ENCODE measurements at places on chromosomes 11 and 22.

DNA sequence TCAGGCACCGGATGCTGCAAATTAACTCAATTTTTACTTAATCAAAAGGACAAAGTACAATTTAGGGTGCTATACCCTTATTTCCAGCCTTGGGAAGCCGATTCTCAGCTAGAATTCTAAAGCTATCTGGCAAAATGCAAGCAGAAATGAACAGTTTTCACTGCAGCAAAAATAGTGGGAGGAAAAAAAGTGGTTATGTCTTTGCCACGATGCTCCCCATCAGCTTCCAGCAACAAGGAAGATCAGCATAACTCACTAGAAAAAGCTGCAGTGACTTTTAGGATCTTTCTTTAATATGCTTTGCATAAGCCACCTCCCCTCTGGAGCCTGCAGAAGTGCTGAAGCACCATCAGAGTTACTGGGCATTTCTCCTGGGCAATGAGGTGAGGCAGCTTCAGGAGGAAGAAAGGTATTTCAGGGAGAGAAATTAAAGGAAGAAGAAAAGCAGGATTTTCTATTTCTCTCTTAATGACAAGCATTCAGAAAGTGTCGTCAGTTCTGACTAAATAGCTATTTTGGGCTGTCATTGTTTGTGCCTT, 702.9 kb downstream of the DLG2 start:
- no peak for DNase-seq

GRCh38 chr11:19570889-19571288, 141.7 kb upstream of the NAV2 start:
- DNase-seq = no peak

GRCh38 chr11:12123273-12123672, 12.9 kb downstream of the MICAL2 start:
- DNase-seq = no peak

- no peak for DNase-seq
These were observed 16.5 kb downstream of the PSMD13 start for GRCh38 chr11:253160-253885.

GRCh38 chr22:19494676-19495173, 15.0 kb downstream of the CDC45 start:
- no peak for DNase-seq

- DNase-seq = no peak
These were observed 859.5 kb upstream of the CCDC90B start for GRCh38 chr11:84145616-84146185.

- DNase-seq = no peak
These were observed 55.1 kb downstream of the PACSIN2 start for GRCh38 chr22:42959576-42960509.

DNA sequence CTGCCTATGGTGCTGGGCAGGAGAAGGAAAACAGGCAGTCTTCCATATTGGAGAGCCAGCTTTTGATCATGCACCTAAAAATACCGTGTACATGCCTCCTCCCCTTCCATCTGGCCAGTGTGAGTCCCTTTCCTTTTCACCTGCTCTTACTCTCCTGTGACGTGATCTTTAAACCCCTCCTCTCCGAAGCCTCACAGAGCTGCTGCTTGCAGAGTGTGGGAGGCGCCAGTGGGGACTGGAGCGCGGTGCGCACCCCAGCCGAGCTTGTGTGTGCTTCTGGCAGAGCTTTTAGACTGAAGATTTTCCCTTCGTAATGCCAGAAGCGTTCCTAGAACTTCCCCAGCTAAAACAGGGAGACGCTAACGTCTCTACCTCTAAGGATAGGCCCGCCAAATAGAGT, 29.8 kb downstream of the MUC6 start:
- no peak for DNase-seq

- no peak for DNase-seq
These were observed 1.2 kb downstream of the BET1L start for GRCh38 chr11:206002-206384.

DNA sequence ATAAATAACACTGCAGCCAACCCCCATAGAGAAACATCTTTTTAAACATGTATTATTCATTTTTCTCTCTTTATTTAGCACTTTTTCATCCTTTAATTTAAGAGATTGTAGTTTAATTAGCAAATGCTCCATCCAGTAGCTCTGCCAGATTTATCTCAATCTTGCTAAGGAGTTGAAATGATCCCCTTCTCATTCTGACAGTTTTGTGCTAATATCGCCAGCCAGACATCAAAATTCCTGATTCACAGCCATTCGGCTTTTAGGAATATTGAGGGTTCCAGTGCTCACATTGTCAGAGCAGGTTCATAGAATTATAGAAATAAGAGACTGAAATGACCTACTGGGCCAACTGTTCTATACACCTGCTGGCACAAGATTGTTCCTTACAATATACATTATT, 77.8 kb downstream of the CASP12 start:
- DNase-seq = no peak

DNA sequence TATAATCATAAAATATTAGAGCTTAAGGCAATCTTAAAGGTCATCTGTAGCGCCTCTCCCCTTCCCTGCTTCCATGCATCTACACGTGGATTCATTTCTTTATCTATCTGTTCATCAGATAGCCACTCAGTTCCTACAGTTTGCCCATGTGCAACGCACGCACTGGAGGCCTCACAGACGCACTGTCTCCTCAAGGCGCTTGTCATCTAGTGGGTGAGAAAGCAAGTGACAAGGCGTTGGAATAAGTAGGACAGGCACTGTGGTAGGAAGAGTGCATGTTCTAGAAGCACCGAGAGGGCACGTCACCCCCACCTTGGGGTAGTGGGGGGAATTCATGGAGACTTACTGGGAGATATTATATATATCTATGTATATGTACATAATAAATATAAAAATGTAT, 20.8 kb upstream of the JAM3 start:
- DNase-seq = no peak

GRCh38 chr11:75733431-75734107, 15.9 kb downstream of the MOGAT2 start:
- no peak for DNase-seq

DNA sequence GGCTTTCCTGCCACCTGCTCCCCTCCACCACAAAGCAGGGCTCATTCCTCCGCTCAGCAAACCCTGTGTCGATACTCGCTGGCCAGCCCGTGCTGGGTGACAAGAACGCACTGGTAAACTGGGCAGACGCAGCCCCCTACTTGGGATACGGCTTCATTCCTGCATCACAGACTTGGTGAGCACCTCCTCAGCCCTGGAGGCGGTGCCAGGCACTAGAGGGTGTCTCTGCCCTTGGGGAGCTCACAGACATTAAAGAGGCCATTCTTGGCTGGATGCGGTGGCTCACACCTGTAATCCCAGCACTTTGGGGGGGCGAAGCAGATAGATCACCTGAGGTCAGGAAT, 6.0 kb downstream of the ZDHHC24 start:
- no peak for DNase-seq

DNA sequence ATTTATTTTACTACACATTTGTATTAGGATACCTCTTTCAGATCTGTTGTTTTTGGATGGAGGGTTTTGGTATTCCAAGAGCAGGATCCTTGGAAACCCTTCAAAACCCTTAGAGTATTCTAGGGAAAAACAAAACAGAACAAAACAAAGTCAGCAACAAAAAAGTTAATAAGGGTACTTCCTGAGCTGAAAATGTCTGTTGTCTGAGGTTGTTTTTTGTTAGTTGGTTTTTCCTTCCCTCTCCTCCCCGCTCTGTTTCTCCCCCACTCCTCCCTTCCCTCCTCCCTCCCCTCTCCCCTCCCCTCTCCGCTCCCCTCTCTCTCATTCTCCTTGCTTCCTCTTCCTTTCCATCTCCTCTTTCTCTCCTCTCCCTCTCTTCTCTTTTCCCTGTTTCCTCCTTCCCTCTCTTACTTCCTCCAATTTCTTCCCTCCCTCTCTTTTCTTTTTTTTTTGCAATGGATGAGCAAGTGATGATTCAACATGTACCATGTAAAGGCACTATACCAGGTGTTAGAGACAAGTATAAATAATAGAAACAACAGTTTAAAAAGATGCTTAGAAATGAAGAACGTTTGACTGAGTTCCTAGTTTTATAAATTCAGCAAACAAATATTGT, 160.6 kb downstream of the TMEM135 start:
- DNase-seq = no peak

DNA sequence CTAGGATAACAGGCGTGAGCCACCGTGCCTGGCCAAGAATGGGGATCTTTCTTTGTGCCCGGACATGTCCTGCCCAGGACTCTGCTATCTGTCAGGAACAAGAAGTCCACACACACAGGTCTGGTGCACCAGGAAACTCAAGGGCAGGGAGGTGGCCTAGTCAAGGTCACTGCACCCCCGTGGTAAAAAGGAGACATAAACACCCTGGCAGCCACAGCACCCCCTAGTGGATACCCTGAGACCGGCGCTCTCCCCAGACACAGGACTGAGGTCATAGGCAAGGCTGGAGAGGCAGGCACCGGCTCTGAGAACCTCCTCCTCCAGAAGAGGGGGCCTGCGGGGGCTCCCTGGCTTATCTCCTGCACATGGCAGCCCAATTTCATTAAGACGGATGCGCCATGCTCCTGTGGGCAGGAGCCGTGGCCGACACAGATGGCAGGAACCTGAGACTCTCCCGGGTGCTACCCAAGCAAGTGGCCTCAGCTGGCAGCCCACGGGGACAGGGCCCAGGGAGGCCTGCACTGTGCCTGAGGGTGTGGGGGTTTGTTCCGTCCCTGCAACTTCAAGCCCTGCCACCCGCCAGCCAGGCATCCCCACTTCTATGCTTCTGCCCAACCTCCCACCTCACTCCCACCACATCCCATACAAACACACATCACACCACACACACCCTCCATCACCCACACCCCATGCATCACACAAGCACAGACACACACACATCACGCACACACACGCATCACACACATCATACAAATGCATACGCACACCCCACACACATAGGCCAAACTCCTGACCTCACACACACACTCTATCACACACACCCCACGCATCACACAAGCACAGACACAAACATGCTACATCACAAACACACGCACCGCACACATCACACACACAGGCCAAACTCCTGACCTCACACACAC, 19.6 kb downstream of the MACROD1 start:
- no peak for DNase-seq

GRCh38 chr22:49614966-49615965, 212.4 kb downstream of the BRD1 start:
- DNase-seq = no peak

DNA sequence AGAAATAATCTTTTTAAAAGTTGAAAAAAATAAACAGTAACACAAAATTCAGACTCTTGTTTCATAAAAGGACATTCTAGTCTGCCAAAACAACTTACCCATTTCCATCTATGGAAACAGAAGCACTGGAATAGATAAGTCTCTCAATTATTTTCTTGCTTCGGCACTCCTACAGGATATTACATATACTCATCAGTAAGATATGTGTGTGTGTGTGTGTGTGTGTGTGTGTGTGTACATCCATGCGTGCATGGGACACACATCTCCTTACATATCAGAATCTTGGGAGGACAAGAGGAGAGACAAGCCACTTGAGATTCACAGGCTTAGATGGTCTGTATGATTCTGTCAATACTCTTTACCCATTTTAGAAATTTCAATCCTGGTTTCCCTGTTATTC, 144.6 kb downstream of the ATG16L2 start:
- DNase-seq = no peak
